Activated effector memory CD4-positive, alpha-beta T cell treated with Interleukin-2 at 50 U/mL for 16 hours (primary cell): ENCODE measurements at places on chromosomes 5 and 9.

DNA sequence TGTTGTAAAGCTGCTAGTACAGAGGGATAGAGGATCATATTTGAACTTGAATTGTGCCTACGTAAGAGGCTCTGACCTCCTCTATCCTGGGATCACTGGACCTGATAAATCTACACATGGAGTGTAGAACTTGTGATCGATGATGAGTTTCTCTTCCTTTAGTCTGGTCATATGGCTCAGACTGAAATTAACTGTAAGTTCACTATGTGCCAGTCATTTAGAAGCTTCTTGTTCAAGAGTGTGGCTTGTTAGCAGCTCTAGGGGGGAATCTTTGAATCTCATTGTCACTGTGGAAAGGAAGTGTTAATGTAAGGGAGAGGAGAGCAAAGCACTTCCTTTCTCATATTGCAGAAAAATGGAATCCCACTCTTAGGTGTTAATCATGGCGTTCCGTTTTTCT is 12.1 kb downstream of the ZBTB34 start:
- DNase-seq = no peak

- no peak for DNase-seq
Measured at GRCh38 chr5:179863449-179864085, 5.0 kb upstream of the MRNIP start.

GRCh38 chr5:6551287-6551954 is 81.4 kb downstream of the NSUN2 start:
- DNase-seq = no peak

DNA sequence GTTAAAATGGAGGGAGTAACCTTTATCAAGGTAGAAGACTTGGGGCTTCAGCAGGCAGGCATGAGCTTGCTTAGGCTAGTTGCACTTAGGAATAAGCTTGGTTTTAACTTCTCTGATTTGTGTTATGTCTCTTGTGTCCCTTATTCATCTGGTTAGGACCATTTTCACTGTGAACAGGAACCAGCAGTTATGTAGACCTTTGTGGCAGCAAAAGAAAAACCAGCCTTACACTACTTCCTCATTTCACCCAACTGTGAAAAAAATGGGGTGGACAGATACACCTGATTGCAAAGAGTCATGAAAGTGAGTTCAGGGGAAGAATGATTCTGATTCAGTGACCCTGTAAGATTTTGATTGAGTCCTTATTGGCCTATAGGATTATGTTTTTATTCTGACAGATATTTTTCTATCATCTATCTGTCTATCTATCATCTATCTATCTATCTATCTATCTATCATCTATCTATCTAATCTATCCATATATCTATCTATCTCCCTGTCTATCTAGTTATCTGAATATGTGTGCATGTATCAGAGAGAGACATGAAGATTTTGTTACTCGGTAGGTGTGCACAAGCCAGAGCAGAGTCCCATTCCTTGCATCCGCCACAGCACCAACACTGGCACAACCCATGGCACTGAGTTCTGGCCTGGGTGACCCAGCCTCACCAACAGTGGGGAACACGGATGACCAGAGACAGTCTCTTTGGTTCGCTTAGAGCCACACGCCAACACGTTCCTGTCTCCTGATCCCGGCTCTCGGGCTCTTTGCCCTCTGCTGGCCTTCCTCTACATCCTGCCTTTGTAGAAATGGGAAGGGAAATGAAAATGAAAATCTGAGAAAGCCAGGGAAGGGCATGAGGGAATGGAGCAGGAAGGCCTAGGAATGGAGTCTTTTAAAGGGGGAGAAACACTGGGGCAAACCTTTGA is 1.3 kb upstream of the ZNF366 start:
- no peak for DNase-seq

DNA sequence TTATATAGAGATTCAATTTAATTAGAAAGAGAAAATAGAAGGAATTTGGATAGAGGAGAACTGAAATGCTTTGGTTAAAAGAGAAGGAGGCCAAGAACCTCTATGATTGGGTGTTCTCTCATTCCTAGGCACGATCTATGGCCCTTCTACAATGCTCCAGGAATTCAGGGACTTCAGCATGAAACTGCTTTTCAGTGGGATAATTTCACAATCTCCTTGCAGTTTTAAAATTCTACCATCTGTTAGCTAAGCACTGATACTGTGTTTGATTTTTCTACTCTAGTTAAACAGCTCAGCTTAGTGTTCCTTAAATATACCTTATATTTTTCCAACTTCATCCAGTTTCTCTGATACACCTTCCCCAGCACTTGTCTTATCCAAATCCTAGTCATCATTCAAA is 141.9 kb downstream of the SSBP2 start:
- no peak for DNase-seq
